GM23248 (cell line): ENCODE measurements at places on chromosomes 2 and 18. TPM values are rescaled to one million over a fixed set of nuclear protein-coding genes. Genes with fewer than 3 reads are reported as not detected.

GRCh38 chr2:160687629-160688028, 194.0 kb upstream of the RBMS1 start:
- DNase-seq = no peak
- no peaks in the 10 kb centered on the region for H3K4me1 ChIP-seq
- H3K27me3 ChIP-seq = no peaks in the 10 kb centered on the region
- no peak overlapping the region for H3K4me3 ChIP-seq
- no peak overlapping the region for H3K27ac ChIP-seq
- no peaks in the 10 kb centered on the region for H3K36me3 ChIP-seq

DNA sequence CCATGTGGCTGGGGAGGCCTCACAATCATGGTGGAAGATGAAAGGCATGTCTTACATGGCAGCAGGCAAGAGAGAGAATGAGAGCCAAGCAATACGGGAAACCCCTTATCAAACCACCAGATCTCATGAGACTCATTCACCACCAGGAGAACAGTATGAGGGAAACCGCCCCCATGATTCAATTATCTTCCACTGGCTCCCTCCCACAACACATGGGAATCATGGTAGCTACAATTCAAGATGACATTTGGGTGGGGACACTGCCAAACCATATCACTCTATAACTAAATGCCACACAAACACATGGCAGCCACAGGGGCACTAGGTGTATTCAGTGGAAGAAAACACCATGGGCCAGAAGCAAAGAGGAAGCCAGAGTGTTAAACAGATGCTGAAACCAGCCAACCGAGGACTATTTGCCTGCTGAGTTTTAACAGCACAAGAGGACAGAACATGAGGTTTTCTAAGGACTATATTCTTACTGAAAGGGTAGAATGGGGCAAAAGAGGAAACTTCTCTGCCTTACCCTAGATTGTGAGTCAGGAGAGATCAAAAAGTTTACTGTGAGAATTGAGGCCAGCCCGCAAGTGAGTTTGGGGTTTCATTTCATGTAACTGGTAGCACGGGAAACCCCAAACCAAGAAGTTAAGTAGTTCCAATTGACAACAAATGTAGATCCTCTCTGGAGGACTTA, 49.2 kb downstream of the SIGLEC15 start:
- peaks cover 13% of the 10 kb centered on the region for H3K4me1 ChIP-seq
- no peaks in the 10 kb centered on the region for H3K27me3 ChIP-seq
- 0 out of 2 replicates have a peak overlapping the region, but pooled peaks have one; percentile 6 for H3K27ac ChIP-seq

GRCh38 chr2:235663875-235664274, 170.0 kb downstream of the AGAP1 start:
- DNase-seq = no peak
- no peaks in the 10 kb centered on the region for H3K27me3 ChIP-seq
- no peak overlapping the region for H3K4me3 ChIP-seq
- no peaks in the 10 kb centered on the region for H3K36me3 ChIP-seq

GRCh38 chr18:47438001-47438400, 186.5 kb upstream of the SKOR2 start:
- no peak overlapping the region for H3K4me3 ChIP-seq
- no peaks in the 10 kb centered on the region for H3K36me3 ChIP-seq
- DNase-seq = no peak
- H3K27me3 ChIP-seq = no peaks in the 10 kb centered on the region
- H3K4me1 ChIP-seq = no peaks in the 10 kb centered on the region

HAAO gene
- total RNA-seq = not detected in 2 replicates

IGFBP2 gene
- 24.0 and 40.1 TPM in 2 replicates for total RNA-seq

DPP10 gene
- total RNA-seq = not detected in 2 replicates

GPR148 gene
- total RNA-seq = not detected in 2 replicates

DNA sequence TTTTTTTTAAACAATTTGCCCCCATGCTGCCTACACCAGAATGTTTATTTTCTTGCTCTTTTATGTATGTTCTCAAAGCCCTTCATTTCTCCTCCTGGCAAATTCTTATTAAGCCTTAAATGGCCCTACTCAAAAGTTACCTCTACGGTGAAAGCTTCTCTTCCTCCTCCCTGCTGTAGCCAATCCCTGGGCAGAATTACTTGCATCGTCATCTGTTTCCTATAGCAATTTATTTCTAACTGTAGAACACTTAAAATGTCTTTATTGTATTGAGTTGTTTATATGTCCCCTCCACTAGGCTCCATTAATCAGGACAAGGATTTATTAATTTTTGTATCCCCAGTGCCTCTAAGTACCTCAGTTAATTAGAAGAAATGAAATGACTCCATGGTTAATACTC, 2.5 kb upstream of the RAD51AP2 start:
- H3K4me3 ChIP-seq = no peak overlapping the region
- H3K27ac ChIP-seq = no peak overlapping the region
- no peaks in the 10 kb centered on the region for H3K27me3 ChIP-seq

- H3K27me3 ChIP-seq = no peaks in the 10 kb centered on the region
- H3K27ac ChIP-seq = no peak overlapping the region
- no peak overlapping the region for H3K4me3 ChIP-seq
- no peaks in the 10 kb centered on the region for H3K4me1 ChIP-seq
- H3K36me3 ChIP-seq = peaks cover 40% of the 10 kb centered on the region
These were observed 14.5 kb downstream of the RPS27A start for GRCh38 chr2:55247025-55247424.

SIGLEC15 gene
- 0.22 and 0.38 TPM in 2 replicates for total RNA-seq

ANO7 gene
- 0.22 and 0.38 TPM in 2 replicates for total RNA-seq

DNA sequence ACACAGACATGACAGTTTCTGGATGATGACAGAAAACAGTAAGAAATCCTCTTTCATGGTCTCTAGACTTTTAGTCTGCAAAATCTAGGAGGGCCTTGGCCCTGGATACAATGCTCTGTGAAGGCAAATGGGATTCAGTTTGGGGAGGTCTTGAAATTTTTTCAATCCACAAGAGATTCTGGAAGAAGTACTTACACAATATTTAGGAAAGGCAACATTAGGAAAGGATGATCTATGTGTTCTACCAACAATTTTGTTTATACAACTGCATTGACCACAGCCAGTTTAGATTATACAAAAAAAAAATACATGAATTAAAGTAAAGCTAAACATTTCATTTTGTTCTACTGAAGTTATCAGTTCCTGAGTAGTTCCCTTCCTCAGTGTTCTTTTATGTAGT, 208.0 kb downstream of the SRBD1 start:
- peaks cover 9% of the 10 kb centered on the region for H3K4me1 ChIP-seq
- DNase-seq = no peak
- H3K4me3 ChIP-seq = no peak overlapping the region

DNA sequence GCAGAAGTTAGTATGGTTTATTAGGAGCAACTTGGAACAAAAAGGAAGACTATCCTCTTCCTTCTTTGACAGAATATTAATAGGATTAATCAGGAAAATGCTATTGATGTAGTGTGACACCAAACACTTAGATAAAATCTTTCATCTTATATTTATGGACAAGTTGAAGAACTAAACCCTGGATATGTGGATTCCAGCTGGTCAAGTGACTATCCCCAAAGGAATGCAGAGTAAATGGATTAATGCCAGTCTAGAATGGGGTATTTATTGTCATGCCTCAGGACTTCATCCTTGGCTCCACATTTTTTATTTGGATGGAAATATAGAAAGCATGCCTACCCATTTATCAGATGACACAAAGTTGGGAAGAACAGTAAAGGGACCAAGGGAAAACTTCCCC, 124.0 kb upstream of the TTC39C start:
- H3K36me3 ChIP-seq = no peaks in the 10 kb centered on the region
- H3K4me1 ChIP-seq = peaks cover 13% of the 10 kb centered on the region
- peak; percentile 59 for DNase-seq
- H3K4me3 ChIP-seq = no peak overlapping the region

- H3K27me3 ChIP-seq = no peaks in the 10 kb centered on the region
- H3K27ac ChIP-seq = no peak overlapping the region
- H3K4me3 ChIP-seq = no peak overlapping the region
- H3K36me3 ChIP-seq = no peaks in the 10 kb centered on the region
- no peaks in the 10 kb centered on the region for H3K4me1 ChIP-seq
- DNase-seq = no peak
These were observed 183.4 kb upstream of the FOSL2 start for GRCh38 chr2:28209261-28209691.
